Activated naive CD8-positive, alpha-beta T cell treated with anti-CD3 and anti-CD28 coated beads, Interleukin-2, amount 10 ng/mL, durations not matched to agents 7 days and 5 days (primary cell): ENCODE measurements at places on chromosomes 2 and 18. TPM values are rescaled to one million over a fixed set of nuclear protein-coding genes. Genes with fewer than 3 reads are reported as not detected.

DNA sequence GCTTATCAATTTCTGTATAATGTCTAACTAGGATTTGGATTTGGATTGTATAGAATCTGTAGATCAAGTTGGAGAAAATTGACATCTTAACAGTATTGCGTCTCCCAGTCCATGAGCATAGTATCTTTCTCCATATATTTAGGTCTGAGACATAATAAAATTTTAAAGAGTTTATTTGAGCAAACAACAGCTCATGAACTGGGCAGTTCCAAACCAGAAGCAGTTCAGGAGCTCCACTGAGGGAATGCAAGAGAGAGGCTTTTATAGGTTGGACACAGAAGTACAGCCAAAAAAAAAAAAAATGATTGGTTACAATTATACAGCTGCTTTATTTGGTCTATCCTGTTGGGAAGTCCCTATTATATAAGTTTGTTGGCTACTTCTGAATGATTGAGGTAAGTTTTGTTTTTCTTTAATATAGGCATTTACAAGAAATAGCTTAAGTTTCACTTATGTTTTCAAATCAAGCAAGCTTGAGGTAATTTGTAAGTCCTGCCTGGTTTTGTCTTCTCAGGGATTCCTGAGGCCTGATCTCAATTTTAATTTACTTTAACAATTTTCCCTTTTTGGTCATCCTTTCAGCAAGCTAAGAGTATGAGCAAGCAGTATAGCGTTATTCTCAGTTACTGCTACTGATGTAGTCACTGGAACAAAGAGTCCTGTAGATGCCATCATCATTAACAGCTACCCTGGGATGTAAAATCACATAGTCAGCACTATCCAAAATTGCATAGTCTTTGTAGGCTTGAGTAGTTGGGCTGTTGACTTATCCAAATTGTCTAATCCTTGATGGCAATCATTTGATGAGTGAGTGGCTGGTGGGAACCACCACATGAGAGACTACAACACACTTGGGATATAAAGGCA lies 27.5 kb upstream of the RUFY4 start:
- DNase-seq, result no peak

DNA sequence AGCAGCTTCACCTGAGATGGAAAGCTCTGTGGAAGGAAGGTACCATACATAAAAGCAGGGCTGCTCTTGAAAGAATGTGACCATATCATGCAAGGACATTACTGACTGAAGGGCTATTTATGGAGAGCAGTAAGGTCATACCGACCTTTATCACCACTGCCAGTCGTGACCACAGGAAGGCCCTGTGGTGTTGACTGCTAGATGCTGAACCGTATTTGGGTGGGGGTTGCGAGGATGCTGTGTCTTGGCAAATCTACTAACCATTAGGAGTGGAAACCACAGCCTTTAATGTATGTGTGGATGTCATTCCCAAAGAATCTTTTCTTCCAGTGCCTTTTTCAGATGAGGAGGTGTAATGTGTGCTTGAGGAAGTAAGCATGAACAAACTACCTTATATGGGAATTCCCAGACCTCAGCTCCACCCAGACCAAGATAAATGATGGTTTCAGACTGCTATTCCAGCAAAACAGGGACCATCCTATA lies 60.8 kb downstream of the LIMS1 start:
- no peak for DNase-seq

DNA sequence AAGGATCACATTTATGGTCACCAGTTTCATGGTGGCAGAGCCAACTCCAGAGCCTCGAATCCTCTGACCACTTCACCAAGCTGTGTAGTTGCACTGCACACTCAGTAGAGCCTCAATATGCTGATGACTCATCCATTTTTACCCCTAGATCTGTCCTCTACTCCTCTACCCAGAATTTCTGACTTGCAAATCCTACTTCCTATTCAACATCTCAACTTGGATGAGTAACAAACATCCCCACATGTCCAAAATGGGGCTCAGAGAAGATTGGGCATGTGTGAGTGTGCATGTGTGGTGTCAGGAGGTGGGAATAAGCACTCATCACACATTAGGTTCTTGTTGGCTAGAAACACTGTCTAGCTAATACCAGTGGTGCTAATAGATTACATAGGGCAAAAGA lies 57.8 kb upstream of the IGFBP2 start:
- DNase-seq, result no peak

DNA sequence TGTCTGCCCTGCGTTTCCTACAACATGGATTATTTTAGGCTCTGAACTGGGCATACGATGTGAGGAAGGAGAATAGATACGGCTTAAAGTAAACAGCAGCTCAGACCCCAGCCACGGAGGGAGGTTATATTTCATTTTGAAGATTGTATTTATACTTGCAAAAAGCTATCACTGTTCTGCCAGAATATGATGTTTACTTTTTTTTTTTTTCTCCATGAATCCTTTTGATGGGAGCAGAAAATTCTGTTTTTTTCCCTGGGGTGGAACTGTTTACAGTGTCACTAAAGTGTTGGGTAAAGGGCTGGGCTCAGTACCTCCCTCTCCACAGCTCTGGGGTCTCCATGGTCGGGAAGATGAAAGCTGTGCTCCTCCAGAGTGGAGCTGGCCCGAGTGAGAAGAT lies 13.1 kb downstream of the PCARE start:
- no peak for DNase-seq

DNA sequence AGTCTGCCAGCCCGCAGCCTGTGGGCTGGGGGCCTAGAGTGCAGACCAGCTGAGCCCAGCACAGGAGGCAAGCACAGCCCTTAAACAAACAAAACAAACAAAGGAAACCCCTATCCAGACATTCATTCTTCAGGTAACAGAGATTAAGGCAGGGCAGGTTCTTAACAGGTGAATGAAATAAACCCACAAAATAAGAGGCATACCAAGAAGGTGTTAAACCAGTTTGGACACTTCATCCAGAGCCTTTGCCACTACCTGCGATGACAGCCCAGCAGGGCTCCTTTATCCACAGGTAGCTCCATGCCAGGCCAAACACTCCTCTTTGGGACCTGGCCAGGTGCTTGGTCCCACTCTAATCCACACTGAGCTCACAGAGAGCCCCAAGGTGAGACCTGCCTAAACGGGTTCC lies 209.7 kb upstream of the SIX2 start:
- no peak for DNase-seq

GRCh38 chr2:136057023-136057801 lies 60.7 kb downstream of the CXCR4 start:
- DNase-seq, result no peak

DNA sequence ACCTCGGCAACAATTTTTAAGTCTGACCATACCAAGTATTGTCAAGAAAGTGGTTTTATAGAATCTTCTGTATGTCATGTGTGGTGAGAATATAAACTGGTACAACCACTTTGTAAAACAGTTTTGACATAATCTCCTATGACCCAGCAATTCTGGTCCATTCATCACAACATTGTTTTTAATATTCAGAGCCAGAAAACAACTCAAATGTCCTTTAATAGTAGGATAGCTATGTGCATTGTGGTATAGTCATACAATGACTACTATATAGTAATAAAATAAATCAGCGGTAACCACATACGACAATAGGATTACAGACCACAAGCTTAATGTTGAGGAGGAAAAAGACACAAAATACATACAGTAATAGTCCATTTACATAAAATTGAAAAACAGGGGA lies 175.2 kb upstream of the SPATS2L start:
- no peak for DNase-seq

GRCh38 chr2:129781749-129782632 lies 197.5 kb upstream of the RAB6C start:
- no peak for DNase-seq

- DNase-seq, result no peak
Measured at GRCh38 chr2:227710986-227711385, 6.8 kb downstream of the SLC19A3 start.

DNA sequence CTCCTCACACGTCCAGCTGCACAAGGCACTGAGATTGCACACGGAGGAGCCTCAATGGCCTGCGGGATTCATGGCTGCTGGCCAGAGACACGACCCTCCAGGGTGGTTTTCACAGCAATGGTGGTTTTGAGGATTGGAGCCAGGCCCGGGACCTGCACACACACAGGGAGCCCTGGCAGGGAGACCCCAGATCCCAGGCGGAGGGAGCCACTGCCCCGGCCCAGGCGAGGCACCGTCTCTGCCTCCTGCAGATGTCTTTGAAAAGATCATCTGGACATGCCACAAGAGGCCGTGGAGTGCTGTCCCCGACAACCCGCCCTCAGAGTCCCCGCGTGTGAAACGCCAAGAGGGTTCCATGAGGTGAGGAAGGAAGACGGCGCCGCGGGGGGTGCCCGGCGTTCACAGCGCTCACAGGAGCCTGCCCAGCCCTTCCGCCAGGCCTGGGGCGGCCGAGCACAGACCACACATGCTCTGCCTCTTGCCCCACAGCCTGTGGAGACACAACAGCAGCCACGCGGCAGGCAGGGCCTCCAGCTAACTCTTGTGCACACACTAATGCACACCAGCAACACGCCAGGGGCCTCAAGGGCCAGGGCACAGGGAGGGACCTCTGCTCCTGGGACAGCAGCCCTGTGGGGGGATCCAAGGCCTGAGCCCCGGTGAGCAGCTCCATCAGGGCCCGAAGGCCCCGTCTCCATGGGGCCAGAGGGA lies 72.8 kb upstream of the CTDP1 start:
- no peak for DNase-seq

DNA sequence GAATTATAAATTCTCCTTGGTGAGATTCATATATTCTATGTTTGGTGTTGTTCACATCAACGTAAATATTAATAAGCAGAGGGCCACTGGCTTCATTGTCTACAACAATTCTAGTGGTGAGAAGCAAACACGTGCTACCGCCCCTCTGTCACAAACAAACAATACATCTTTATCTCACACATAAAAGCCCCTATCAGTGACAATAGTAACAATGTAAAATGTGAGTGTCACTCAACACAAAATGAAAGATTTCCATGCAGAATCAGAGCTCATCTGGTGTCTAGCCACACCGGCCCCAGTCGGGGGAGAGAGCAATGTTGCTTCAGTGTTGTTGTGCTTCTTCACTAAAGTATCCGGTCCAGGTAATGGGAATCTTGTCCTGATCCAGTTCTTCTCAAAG lies 932.6 kb downstream of the SOCS6 start:
- no peak for DNase-seq

DNA sequence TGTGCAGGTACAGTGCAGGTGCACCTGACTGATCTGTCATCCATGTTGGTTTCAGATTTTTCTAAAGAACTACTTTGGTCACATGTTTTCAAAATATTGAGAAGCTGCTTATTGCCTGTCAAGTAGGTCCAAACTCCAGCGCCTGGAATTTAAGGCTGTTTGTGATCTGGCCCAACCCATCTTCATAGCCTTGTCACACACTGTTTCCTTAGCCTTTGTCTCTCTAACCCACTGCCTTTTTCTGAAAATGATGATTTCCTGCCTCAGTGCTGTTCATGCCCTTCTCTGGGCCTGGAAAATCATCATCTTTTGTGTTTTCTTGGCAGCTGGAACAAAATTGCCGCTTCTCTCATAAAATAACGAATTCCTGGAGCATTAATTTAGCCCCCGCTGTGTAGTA lies 7.2 kb downstream of the LIMS1 start:
- no peak for DNase-seq

DNA sequence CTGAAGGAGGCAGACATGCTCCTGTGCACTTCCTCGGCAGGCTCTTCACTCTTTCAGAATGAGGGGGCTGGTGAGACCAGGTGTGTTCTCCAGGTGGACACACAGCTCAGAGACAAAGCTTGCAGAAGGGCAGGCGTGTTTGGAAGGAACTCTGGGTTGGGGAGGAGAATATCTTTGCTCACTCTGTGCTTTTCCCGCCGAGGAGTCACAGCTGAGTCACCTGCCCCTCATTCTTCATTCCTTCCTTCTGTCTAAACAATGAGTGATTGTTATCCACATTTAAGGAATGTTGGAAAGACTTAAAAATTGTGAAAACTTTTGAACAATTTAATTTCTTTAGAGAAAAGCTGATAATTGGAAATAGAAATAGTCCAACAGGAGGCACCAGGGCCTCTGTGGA lies 126.3 kb upstream of the TPO start:
- DNase-seq, result no peak

Gene CCDC85A
- not detected for total RNA-seq

Gene NXPH2
- not detected for total RNA-seq

Gene SERPINB11
- not detected for total RNA-seq

Gene FAM237A
- not detected for total RNA-seq

Gene FBXO36
- 1.8 TPM for total RNA-seq

Gene PIEZO2
- not detected for total RNA-seq

Gene SERPINB12
- not detected for total RNA-seq

Gene HES6
- 4.3 TPM for total RNA-seq

Gene TMEM169
- 1.1 TPM for total RNA-seq
